ENCODE measurements at places on chromosomes 3 and 15.

DNA sequence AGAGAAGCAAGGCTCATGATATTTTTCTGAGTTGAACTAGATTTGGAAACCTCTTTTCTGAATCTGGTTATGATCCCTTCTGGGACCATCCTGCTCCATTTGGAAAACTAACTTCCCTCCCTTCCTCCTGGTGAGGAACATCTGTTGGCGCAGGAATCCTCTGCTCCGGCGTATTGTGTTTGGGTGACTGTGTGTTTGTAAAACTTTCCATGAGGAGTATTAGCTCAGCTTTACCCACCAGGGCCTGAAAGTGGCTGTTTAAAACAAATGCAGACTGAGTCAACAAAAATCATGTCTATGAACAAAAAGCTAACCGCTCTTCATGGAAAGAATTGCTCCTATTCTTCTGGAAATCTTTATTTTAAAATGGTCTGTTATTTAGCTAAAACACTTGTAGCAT is 17.7 kb downstream of the STARD9 start:
- DNase-seq: no peak

GRCh38 chr3:99069973-99070372 is 168.5 kb upstream of the DCBLD2 start:
- DNase-seq: no peak

DNA sequence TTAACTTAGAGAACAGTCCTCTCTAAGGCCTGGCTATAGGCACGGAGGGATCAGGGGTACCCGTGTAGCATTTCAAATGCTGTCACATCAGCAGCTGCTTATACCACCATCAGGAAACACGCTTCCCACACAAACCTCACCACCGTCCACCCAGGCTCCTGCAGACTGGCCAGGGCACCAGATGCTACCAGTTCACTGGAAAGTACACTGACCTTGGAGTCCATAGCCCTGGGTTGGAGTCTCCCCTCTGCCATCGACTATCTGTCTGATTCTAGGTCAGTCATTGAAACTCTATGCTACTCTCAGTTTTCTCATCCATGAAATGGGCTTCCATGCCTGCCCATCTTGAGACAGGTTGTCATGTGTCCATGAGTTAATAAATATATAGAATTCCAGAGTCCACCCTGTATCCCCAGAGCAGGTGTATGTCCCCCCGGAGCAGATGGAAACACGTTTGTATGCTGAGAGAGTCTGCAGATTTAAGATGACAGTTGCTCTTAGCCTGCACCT is 156.0 kb upstream of the SMAD3 start:
- no peak for DNase-seq

DNA sequence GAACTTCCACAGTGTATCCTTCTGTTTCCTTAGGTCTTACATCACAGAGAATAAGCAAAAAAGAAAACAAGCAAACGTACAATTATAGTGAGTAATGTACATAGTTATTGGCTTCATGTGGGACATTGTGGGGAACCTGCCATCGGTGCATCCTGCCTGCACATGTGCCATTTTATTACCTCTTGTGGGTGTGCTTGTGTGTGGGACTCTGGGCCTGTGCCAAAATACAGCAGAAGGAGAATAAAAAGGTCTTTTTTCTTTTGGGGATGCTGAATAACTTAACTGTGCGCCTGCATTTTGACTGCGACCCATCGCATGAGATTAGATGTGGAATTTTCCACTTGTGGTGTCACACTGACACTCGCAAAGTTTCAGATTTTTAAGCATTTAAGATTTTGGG is 169.6 kb upstream of the DCBLD2 start:
- DNase-seq: no peak

DNA sequence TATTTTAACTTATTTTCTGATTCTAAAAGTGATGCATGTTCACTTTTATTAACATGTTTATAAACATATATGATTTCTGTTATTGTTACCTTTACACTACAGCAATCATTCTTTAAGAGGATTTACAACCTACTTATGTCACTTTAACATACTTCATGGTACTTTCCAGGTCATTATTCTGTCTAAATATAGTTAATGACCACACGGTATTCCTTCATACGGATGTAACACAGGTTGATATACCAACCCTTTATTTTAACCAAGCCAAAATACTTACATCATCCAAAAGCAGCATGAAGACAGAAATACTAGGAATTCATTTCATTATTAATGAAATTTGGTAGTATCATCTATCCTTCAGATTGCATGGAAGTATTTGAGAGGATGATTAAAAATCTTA is 18.6 kb downstream of the PIK3R4 start:
- no peak for DNase-seq

- no peak for DNase-seq
These were observed 4.6 kb upstream of the NIT2 start for GRCh38 chr3:100329800-100330489.

DNA sequence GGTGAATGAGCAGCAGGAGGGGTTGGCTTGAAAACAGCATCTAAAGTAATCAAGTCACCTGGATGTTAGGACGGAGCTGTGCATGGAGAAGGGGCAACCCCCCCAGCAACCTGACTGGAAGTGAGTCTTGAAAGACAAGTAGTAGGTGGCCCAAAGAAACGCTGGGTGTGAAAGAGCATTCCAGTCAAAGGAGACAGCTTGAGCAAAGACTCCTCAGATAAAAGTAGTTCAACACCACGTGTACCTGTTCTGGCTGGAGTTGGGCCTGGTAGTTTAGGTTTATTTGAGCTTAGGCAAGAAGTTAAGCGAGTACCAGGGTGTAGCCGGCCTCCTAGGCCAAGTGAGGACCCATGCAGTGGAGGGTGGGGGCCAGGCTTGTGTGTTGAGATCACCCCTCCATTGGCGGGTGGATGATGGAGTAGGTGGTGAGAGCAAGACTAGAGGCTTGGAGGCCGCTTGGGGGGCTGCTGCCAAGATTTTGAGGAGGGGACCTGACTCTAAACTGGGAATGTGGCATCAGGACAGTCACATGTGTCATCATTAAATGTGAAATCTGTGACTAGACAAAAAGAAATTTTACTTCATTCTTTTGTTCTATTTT is 61.3 kb downstream of the ABHD2 start:
- no peak for DNase-seq

All from CD4-positive, alpha-beta T cell treated with Interleukin-21 for 1 hour (primary cell).